NCI-H1092 (cell line): ENCODE measurements at places on chromosomes 2 and 18.

DNA sequence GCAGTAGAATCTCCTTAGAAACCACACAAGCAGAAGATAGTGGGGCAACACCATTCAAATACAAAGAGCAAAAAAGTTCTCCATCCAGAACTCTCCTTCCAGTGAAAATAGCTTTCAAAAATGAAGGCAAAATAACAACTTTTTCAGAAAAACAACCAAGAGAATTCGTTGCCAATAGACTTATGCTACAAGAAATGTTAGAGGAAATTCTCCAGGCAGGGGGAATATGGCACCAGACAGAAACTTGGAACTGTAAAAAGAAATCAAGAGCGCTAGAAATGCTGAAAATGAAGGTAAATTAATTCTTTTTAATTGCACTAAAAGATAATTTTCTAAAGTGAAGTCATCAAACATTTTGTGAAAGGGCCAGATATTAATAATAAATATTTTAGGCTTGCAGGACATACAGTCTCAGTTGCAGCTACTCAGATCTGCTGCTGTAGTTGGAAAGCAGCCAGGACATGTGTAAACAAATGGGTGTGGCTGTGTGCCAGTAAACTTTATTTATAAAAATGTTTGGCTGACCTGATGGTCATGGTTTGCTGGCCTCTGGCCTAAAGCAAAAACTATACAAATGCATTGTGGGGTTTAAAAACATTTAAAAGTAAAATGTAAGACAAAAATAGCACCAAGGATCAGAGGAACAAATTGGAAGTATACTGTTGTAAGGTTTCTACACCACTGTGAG, 73.7 kb upstream of the TGFA start:
- DNase-seq: peak; percentile 17

DNA sequence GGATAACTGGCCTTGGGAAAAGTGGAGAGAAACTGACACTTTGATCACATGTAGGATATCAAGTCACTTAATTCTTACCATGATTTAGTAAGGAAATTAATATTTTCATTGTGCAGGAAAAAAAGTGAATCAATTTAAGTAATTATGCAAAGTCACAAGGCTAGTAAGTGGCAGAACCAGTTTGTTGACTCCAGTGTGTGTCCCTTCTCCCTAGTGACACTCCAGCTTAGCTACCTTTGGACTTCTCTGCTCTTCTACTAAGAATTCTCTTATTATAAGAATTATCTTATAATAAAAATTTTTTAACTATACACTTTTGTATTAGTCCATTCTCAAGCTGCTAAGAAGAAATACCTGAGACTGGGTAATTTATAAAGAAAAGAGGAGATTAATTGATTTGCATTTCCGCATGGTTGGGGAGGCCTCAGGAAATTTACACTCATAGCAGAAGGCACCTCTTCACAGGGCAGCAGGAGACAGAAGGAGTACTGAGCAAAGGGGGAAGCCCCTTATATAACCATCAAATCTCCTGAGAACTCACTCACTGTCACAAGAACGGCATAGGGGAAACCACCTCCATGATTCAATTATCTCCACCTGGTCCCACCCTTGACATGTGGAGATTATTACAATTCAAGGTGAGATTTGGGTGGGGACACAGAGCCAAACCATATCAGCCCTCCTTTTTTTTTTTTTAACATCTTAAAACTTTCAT, 13.6 kb downstream of the COL4A4 start:
- no peak for DNase-seq

DNA sequence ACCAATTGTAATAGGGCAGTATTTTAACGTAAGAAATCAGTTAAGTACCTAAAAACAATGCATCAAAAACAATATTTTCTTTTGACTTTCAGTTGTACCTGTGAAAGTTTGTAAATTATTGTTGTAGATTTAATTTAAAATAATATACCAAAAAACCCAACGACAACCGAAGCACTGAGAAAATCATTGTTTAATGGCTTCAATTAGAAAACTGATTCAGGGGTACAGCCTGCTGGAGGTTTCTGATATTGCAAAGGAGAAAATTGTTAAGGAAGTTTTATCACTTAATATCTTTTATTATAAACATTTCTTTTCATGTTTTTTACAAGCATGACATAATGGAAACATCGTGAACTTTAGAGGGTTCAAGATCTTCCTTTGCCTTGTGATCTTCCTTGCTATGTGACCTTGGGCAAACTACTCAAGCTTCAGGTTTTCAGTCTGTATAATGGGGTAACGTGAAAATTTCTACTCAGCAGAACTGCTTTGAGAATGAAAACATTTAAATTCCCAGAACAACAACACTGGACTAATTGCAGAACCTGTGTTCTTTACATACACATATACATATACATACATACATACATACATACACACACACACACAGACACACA, 76.3 kb upstream of the GLS start:
- peak; percentile 1 for DNase-seq

GRCh38 chr2:99562516-99562915, 72.7 kb upstream of the REV1 start:
- no peak for DNase-seq

GRCh38 chr18:13823707-13824395, at the start of gene MC5R:
Gene MC5R (plus strand): TSS chr18:13824149. CDS start chr18:13825766, 1,617 bp downstream.
- DNase-seq: no peak

GRCh38 chr2:81672516-81672915, 1368.0 kb upstream of the LRRTM1 start:
- DNase-seq: no peak

GRCh38 chr18:48000701-48001100, 70.2 kb upstream of the SMAD2 start:
- DNase-seq: no peak

- DNase-seq: no peak
Observed at GRCh38 chr2:191176801-191177438, 26.1 kb upstream of the STAT4 start.

DNA sequence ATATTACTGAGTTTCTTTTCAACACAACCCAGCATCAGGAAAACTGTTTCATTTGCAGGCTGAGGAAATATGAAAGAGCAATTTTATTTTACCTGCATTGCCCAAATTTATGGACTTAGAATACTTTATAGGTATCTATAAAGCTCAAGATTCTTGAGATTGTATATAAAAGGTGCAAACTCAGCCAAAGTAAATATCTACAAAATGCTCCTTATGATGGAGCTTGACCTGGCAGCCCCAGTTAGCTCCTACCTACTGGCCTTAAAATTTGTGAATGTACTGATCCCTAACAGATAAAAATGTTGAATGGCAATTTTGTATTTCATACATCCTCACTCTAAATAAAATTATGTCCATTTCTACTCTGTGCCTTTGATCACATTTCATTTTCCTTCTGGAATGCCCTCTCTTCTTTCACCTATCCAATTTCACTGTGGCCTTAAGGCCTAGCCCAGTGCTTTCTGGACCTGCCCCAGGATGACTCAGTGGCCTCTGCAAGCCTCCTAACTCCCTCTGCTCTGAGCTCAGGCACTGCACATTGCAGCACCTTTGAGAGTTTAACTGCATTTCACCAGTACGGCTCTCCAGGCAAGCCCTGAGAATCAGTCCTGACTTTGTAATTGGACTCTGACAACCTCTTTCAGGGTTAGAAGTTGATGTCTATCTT, 125.9 kb downstream of the ANTXR1 start:
- DNase-seq: no peak

- no peak for DNase-seq
Observed at GRCh38 chr18:32742579-32742978, 30.2 kb downstream of the KLHL14 start.

- no peak for DNase-seq
Observed at GRCh38 chr2:69618362-69618761, 25.2 kb downstream of the AAK1 start.

DNA sequence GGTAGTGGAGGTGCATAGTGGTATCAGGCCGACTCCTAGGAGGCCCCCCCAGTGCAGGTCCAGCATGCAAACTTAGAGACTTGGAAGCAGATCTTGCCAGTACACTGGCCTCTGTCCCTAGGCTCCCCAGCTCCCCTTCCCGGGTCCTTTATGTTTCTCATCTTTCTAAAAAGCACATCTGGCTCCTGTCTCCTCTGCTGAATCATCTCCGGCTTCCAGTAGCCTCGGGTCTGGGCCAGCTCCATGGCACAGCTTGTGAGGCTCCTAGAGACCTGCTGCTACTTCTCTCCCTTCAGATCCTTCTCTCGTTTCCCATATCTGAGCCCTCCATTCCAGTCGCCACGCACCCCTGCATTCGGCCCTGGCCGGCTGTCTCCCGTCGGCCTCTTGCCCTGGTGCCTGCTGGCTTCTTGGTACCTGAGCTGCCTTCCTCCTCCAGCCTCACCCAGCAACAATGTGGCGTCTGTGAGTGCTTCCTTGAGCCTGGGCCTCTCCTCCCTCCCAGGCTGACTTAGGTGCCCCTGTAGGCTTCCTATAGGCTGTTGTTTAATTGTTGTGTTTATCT, 6.6 kb downstream of the TRAF3IP1 start:
- no peak for DNase-seq

DNA sequence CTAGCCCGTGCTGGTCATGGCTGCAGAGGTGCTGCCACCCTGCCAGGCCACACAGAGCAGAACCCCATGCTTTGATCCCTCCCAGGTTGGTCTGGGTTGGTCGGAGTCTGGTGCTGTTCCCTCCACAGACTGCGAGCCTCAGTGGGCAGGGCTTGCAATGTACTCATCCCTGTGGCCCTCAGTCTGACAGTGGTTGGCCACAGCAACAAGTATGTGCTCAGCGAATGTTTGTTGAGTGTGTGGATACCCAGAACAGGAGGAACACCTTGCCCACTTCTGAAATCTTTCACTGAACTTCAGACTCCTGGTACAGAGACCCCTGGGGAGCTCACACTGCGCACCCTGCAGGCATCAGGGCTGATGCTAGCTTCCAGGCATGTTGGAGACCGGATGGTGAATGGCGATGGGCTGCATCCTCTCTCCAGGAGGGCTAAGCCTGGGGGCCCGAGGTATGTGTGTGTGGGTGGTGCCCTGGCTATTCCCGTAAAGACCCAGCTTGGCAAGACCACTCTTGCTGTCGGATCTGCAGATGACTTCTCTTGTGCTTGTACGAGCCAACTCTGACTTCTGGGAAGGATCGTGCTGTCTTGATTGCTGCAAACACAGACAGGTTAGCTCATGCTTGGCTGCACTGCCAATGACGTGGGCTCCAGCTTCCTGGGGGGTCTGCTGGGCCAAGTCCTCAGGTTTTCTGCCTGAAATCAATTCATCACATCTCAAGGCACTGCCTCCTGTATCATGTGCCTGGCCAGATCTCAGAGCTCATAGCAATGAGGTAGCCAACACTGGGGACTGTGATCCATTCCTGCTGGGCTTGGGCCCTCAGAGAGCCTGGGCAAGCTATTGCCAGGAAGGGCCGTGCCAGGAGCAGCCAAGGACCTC, 43.7 kb downstream of the RHOB start:
- DNase-seq: no peak

- no peak for DNase-seq
Observed at GRCh38 chr2:205189301-205189700, 493.0 kb upstream of the NRP2 start.

- DNase-seq: no peak
Observed at GRCh38 chr2:201881741-201882140, 75.4 kb downstream of the CDK15 start.

DNA sequence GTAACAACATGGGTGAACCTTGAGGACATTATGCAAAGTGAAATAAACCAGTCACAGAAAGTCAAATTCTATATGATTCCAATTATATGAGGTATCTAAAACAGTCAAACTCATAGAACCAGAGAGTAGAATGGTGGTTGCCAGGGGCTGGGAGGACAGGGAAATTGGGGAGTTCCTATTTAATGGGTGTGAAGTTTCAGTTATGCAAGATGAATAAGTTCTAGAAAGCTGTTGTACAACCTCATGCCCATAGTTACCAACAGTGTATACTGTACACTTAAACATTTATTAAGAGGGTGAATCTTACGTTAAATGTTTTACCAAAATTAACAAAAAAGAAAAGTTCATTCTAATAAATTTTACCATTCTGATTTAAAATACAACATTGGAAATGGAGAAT, 92.7 kb upstream of the WDSUB1 start:
- no peak for DNase-seq

DNA sequence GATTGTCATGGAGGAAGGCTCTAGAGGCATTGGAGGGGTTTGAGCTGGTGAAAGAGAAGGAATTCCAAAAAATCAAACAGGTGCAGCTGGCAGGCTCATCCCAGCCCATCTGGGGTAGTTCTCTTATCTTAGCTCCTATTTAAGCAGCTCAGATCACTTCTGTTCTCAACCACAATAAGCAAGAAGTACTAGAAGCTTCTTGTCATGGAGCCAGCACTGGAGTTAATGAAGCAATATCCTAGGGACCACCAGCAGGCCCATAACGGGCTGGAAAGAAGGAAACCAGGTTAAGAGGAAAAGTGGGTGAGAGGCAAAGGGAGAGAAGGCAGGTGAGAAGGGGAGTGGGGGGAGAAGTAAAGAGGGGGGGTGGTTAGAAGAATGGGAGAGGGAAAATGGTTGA, 100.7 kb upstream of the ZFP36L2 start:
- no peak for DNase-seq

DNA sequence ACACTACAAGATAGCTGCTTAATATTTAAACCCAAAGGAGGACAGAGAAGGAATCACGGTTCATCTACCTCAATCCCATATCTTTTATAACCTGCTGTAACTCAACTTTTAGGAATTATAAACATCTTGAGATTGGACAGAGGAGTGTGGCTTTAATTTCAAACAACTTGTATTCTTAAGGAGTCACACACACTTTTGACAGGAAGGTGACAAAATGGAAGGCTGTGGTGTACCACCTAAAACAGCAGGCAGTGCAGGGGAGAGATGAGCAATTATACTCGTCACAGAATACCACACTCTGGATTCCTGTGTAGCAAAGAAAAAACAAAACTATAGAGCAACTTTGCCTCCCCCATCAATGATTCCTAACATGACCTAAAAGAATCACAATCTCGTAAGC, 194.8 kb downstream of the ZEB2 start:
- DNase-seq: no peak

GRCh38 chr18:21777814-21778213, 37.2 kb downstream of the MIB1 start:
- no peak for DNase-seq

GRCh38 chr18:56402872-56403516, 235.4 kb downstream of the TXNL1 start:
- no peak for DNase-seq

DNA sequence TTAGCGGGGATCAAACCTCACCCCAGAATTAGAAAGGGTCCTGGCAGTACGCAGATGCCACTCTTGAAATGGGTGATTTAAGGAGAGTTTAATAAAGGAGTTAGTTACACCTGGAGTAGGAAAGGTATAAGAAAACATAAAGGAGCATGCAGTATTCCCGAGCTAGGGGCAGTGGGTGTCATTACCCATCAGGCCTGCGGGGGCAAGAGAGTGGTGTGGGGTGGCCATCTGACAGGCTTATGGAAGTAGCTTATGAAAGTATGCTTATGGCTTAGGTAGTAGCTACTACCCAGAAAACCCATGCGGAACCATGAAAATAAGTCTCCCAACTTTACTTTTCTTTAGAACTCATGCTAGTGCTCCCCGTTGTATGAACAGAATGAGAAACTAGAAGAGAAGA, 568.9 kb upstream of the ACVR2A start:
- DNase-seq: no peak

DNA sequence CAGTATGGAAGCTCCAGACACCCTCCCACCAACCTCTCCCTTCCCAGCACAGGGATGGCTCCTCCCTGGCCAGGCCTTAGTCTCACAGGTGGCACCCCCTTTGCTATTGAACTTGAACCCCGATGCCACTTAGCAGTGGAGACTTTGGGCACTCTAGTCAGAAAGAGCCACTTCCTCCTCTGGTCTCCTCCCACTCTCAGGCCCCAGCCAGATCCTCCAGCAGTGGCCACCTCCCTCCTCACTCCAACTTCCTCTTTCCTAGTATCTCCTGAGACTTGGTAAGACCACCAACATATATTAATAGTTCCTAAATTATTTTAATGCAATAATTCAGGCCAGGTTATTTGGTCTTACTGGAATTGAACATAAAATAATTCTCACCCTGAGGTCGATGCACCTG, 437.2 kb upstream of the ID2 start:
- DNase-seq: no peak
